ENCODE measurements at places on chromosomes 7 and 10. TPM values are rescaled to one million over a fixed set of nuclear protein-coding genes. Genes with fewer than 3 reads are reported as not detected.

Gene SPACDR
- 4.2 TPM for total RNA-seq

DNA sequence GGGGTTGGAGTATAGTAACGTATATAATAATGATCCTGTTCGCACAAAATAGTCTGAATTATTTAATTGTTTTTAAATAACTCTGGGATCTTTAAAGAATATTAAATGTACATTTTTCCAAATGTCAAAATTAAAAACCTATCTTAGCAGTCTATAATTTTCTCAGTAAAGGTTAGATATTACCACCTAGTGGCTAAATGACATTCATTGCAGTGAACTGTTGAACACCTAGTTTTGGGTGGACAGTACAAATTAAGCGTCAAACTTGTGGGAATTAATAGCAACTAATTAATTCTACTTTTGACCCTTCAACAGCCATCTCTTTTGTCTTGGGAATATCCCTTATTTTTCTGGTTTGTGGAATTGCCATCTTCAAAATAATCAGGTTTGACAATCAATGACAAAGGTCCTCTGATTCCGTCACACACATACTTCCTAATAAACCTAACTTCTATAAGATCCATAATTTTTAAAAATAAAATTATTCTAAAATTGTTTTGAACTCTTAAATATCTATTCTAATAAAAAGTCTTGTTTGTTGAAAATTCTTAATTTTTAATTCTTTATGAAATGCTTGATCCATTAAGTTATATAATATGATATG lies 165.7 kb downstream of the SEMA3D start:
- no peak for DNase-seq

Gene NFE2L3
- 44.2 TPM for total RNA-seq

Gene HOXA3
- 50.5 TPM for total RNA-seq

GRCh38 chr10:33681595-33681994 lies 347.1 kb upstream of the NRP1 start:
- DNase-seq: no peak

Gene ASB15
- total RNA-seq: not detected

DNA sequence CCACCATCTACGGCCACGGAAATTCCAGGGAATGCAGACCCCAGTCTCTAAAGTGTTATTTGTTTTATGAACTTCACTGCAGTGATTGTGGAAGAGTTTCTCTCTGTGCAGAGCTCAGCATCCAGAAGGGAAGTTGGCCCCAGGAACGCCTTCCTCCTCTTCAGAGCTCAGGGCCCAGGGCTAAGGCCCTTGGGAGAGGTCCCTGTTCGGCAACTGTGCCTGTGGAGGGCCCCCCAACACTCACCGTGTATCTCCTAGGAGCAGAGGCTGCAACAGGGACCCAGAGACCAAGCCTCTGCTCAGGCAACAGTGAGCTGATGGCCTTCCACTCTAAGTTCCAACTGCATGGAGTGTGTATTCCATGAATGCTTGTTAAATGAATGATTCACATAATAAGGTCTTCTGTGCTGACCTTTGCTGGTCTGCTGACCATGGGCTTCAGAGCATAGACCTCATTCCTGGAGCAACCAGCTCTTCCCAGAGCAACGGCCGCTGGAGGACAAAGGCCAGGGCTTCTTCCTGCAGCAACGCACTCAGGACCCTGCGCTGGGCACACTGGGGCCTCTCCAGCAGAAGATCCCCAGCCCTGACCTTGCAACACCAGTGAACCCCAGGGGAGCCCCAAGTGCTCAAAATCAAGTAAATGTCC lies 7.7 kb downstream of the DIP2C start:
- no peak for DNase-seq

Gene COMTD1
- 20.5 TPM for total RNA-seq

DNA sequence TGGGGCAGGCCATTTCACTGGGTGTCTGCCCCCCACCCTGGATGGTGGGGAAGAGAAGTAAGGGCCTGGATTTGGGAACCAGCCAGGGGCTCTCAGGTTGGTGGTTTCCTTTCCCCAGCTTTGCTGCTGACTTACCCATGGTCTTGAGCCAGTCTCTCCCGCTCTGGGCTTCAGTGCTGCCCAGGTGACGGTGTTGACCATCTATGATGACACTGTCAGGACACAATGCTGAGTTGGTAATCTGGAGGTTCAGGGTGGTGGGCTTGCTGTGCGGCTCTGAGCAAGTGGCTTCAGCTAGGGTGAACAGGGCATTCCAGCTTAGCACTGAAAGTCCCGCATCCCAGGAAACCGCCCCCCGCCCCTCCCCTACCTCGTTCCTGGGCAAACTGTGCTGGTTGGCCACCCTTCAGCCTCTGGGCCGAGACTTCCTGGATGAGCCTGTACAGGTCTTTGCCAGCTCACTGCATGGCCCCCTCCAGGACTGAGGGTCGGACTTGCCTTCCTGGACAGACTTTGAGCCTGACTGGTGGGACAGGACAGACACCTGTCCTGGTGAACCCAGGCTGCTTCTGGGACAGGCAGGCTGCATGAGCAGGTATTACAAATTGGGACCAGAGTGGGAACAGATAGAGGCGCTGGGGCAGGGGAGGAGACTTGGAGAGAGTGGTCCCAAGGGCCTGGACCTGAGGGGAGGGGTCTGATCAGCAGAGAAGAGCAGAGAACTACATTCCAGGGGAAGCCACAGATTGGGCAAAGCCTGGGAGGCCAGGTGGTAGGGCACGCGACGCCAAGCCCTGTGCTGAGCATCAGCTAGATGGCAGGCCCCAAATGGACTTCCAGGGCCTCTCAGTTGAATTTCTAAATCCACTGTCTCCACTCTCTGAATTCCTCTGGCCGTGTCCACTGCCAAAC lies 19.9 kb upstream of the ZMIZ1 start:
- no peak for DNase-seq

DNA sequence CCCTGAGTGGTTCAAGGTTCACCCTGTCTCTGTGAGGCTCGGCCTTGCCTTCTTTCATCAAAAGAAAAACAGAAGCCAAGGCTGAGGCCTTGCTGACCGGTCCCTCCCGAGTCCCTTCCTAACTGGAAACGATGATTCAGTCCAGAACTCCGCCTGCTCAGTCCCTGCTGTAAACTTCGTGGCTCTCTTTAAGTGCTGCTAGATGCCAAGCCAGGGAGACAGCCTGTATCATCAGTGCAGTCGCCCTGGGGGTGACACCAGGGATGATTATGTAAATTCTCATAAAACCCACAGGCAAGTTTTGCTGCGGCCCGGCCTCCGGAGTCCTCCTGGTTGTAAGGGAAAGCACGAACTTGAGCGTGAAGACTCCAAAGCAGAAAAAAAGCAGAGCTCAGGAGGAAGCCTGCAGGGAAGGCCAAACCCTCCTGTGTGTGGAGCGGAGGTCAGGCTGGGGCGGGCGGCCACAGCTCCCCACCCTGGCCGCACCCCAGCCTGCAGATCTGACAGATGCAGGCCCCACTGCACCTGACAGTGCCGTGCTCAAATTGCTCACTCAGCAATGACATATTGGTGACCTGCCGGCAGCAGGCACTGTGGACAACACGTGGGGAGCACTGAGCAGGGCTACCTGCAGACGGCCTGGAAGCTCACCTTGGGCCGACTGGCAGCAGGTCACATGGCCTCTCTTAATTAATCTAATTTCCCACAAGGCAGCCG lies 123.4 kb downstream of the DYNC2I1 start:
- no peak for DNase-seq

DNA sequence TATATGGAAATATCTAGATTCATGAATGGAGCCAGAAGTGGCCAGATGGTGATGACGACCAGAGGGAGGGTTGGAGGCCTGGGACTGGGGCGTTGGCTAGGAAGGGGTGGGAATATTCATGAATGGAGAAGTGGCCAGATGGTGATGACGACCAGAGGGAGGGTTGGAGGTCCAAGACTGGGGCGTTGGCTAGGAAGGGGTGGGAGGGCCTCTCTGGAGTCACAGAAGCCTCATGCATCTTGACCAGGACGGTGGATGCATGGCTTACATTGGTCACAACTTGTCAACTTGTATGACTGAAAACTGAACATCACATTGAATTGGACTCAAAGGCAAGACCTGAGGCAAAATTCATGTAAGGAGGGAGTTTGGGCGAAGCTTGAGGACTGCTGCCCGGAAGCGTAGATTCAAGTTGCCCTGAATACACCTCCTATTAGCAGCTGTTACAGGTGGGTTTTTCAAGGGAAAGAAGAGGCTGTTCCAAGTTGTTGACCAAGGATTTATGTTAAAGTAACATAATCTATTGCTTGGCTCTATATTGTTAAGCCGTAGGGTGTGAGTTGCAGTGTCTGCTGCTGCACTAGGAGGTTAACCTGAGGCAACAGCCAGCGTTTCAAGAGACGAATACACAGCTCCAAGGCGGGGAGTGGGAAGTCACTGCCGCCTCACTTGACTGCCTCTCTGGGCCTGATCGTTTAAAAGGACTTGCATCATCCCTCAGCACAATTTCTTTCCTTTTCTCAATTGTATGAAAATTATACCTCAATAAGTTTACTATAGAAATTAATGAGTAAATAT lies 55.1 kb upstream of the FAM20C start:
- DNase-seq: no peak

- no peak for DNase-seq
Measured at GRCh38 chr10:112716924-112717413, 233.1 kb upstream of the TCF7L2 start.

Gene IDI2
- total RNA-seq: not detected

Measured in PC-9 (cell line).